ENCODE measurements at places on chromosomes 2 and 18.

GRCh38 chr18:46155641-46156051, 51.5 kb downstream of the HAUS1 start:
- no peak for DNase-seq

- no peak for DNase-seq
Observed at GRCh38 chr2:241029599-241030332, 31.3 kb downstream of the SNED1 start.

GRCh38 chr2:25301453-25302352, 40.0 kb downstream of the DNMT3A start:
- DNase-seq, result no peak

- peak; percentile 20 for DNase-seq
Observed at GRCh38 chr2:146666340-146666739, 1178.5 kb upstream of the ACVR2A start.

GRCh38 chr18:79372991-79373390, 22.7 kb upstream of the NFATC1 start:
- DNase-seq, result no peak

DNA sequence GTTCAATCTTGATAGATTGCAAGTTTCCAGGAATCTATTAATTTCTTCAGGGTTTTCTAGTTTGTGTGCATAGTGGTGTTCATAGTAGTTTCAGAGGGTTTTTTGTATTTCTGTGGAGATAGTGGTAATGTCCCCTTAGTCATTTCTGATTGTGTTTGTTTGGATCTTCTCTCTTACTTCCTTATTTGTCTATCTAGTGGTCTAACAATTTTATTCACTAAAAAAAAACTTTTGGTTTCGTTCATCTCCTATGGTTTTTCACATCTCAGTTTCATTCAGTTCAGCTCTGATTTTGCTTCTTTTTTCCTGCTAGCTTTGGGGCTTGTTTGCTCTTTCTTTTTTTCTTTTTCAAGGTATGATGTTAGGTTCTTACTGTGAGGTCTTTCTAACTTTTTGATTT, 94.5 kb downstream of the SNTG2 start:
- no peak for DNase-seq

Data from NCI-H460 (cell line).